ENCODE measurements at places on chromosomes 1 and 21.

- no peak for DNase-seq
Observed at GRCh38 chr1:41532206-41532975, 47.9 kb upstream of the EDN2 start.

DNA sequence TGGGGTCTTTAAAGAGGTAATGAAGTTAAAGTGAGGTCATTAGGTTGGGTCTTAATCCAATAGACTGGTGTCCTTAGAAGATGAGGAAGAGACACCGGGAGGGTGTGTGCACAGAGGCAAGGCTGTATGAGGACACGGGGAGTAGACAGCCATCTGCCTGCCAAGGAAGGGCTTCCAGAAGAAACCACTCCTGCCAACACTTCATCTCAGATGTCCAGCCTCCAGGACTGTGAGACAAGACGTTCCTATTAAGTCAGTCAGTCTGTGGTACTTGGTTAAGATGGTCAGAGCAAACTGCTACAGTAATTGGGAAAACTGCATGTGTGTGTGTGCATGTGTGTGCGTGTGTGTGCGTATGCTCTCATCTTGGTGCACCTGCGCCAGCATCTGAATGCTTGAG is 77.1 kb downstream of the RYR2 start:
- no peak for DNase-seq

DNA sequence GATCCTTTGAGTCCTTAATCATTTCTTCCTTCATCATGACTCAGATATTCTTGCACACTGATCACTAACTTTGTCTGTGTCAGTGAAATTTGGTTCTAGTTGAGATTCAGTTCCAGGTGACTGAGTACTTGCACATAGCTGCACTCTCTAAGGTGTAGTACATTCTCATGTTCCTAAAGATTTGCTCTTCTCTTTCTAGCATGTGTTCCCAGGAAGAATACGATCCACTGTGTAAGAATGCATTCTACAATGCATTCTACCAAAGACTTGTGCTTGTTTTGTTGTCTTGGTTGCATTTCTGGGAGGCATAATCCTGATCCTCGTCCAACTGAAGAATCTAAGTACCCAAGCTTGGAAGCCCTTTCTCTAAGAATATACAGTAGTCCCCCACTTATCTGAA is 104.3 kb upstream of the CDC42BPA start:
- no peak for DNase-seq

DNA sequence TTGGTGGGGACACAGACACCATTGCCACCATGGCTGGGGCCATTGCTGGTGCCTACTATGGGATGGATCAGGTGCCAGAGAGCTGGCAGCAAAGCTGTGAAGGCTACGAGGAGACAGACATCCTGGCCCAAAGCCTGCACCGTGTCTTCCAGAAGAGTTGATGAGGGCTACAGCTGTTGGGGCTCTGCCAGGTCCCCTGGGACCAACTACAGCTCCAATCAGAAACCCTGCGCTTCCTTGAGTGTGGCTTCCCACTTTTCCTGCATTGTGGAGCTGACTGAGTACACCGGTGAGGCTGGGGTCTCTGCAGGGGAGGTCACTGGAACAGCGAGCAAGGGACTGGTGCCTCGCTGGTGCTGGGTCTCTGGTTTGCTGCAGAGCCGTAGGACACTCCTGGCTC is 4.5 kb downstream of the ADPRS start:
- no peak for DNase-seq
